ENCODE measurements at places on chromosomes 2 and 18.

DNA sequence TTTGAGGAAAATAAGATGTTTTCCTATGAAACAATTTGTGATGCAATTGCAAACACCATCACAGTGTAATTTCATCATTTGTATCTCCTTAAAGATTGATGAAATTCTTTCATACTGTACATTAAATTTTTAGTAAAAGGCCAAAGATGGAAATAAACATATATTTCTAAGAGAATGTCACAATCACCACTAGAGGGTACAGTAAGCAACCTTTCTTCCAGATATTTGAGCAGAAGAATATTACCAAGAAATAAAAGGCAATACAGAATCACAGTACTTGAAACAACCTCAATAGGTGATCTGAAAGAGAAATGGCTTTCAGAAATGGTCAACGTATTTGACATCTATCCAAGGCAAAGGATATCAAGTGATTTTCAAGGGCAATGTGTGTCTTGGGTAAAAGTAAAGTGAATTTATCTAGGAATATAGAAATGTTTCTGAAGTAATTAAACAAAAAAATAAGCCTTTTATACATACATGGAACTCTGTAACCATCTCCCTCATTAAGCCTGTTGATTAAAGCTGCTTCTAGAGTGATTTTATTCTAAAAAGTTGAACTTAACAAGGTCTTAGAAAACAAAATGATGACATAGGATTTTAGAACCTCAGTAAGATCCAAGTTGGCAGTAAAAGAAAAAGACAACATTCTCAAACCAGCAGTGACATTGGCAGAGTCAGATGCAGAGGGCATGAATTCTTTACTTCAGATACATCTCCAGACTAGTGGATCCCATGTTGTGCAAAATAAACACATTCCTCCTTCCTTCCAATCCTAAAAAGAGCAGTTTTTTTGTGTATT is 90.3 kb upstream of the SESTD1 start:
- DNase-seq: no peak

GRCh38 chr18:43236921-43237320 is 40.4 kb downstream of the SYT4 start:
- no peak for DNase-seq

- no peak for DNase-seq
Measured at GRCh38 chr2:191936882-191937405, 90.1 kb upstream of the CAVIN2 start.

DNA sequence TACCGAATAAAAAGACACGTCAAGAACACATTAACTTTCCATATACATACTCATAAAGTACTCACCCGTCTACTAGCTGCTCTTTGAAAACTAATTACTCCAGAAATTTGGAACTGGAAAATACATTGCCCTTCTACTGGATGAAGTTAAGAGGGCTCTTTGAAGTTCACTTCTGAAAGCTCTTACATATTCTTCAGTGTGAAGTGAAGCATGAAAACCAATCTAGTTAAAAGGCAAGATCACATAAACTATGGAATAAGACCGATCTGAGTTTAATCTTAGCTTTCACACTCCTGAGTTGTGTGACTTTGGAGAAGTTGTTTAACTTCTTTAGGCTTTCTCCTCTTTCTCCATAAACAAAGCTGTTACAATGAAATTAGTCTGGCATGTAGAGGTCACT is 38.5 kb downstream of the REV1 start:
- no peak for DNase-seq

- no peak for DNase-seq
Measured at GRCh38 chr18:59959073-59959472, 59.3 kb downstream of the PMAIP1 start.

- DNase-seq: peak; percentile 44
Measured at GRCh38 chr2:172095146-172095904, 7.4 kb downstream of the DLX2 start.

GRCh38 chr18:57710226-57710625 is 88.6 kb upstream of the NARS1 start:
- DNase-seq: no peak

DNA sequence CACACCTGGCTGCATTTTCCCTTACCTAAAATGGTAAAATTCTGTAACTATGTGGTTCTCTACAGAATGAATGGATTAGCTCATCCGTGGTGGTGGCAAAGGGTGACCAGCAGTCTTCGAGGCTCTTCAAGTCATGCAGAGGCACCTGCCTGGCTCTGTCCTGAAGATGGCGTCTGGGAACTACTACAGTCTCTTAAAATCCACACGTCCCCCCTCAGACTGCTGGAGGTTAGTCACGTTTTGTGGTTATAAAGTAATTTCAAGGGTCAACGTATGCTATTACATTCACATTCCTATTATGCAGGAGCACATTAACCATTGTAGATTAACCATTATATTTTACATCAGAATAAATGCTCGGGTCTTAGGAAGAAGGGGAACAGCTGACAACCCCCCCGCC is 616.7 kb downstream of the GALR1 start:
- DNase-seq: no peak

- DNase-seq: no peak
Measured at GRCh38 chr2:165889158-165889557, 64.4 kb downstream of the TTC21B start.

DNA sequence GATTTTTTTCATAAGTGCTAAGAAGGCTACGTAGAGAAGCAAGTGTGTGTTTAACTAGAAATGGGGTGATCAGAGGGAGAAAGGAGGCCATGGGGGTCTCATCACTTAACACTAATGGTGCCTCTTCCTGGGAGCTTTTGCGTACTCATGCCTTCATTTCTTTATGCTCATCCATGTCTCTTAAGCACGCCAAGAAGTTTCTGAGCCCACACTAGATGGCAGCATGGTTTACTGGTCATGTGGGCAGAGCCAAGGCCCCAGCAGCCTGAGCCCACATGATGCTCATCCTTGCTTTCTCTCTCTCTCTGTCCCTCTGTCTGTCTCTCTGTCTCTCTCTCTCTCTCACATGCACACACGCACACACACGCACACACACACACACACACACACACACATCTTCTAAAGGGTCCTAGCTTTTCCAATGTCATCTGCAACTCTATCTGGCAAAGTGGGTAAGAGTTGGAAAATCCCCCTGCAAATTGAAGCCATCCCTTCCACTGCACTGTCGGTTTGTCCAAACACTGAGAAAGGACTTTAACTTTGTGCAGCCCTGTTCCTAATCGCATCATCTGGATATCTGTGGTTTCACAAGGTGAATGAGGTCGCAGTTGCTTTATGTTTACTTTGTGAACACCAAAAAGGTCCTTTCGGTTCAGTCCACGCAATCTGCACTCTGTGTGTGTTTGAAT is 137.1 kb upstream of the CCDC68 start:
- DNase-seq: peak; percentile 67

GRCh38 chr18:78743078-78743477 is 236.5 kb upstream of the SALL3 start:
- no peak for DNase-seq

DNA sequence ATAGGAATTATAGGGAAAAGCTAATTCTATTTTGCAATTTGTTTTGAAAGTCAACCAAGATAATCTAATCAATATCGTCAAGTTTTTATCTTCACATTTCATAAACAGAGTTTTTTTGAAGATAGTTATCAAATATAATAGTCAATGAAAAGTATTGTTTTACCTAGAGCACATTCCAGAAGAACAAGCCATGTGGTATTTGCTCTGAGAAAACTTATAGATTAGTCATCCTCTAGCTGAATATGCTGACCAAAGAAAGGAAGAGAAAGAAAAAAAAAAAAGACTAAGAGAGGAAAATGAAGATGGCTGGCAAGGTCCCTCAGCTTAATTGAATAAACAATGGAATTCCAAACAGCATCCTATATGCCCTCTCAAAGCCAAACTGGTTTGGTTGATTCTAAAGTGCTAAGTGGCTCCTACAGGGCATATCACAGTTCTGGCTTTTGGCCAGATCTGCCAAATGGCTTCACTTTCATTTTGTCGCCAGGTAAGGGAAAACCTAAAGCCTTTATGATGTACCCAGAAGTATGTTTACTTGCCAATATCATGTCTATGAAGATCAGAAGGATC is 132.6 kb downstream of the VWC2L start:
- peak; percentile 2 for DNase-seq

DNA sequence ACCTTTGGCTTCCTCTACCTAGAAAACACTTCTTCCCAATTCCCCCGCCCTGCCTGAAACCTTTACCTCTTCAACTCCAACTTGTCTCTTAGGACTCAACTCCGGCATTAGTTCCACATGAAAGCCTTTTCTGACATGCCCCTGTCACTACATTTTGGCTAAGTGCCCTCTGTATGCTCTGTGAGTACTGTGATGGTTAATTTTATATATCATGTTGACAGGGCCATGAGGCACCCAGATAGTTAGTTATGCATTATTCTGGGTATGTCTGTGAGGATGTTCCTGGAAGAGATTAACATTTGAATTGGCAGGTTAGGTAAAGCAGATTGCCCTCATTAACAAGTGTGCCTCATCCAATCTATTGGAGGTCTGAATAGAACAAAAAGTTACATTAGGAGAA is 75.6 kb upstream of the NCKAP5 start:
- DNase-seq: no peak

DNA sequence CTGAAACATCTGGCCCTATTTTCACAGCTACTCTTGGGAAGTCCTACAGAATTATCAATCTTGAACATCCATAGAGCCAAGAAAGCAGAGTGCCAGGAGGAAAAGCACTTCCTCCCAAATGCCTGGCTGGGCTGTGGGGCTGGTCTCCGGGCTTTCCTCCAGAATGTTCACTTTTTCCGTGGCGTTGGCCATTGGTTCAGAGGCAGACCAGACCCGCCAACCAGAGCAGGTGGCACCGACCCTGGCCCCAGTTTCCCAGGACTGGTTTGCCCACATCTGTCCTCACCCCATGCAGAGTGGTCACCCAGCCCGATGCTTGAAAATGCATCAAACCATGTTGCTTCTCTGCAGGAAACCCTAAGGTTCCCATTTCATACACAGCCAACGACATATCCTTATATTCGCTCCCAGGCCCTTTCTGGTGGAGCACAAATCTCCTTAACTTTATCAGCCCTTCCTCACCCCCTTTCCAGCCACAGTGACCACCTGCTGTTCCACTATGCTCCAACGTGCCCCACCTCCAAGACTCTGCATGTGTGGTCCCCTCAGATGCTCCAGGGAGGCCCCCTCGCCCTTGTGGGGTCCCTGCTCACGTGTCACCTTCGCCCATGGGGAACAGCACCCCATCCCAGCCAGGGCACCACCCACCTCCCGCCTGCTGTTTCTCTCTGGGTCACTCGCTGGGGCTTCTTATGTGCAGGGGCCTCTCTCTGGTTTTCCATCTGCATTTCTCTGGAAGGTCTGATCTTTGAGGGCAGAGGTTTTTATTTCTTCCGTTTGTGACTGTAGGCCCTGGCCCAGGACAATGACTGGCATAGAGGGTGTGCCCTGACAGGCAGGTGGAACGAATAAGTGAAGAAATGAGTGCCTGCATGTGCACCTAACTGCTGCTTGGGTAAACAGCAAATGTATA is 92.9 kb downstream of the PXDN start:
- DNase-seq: no peak

- no peak for DNase-seq
Measured at GRCh38 chr2:101725515-101726192, 28.1 kb downstream of the MAP4K4 start.

GRCh38 chr2:14778015-14778414 is 145.5 kb downstream of the LRATD1 start:
- DNase-seq: peak; percentile 6

DNA sequence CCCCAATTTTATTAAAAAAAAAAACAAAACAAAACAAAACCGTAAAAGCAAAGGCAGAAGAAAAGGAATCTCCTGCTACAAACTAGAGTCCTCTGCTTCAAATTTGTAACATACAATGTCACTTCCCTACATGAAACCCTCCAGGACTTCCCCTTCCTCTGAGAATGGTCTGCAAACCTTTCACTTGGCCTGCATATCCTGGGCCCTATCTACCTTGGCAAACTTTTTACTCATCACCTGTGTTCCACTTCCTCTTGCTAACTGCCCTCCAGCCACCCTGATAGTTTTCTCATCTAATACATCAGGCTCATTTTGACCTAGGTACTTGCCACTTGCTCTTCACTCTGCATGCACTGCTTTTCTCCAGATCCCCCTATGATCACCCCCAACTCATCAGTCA is 255.5 kb downstream of the ETAA1 start:
- no peak for DNase-seq

GRCh38 chr2:164910101-164910899 is 45.0 kb downstream of the SLC38A11 start:
- DNase-seq: no peak

GRCh38 chr18:36828630-36829361 is at the start of the genes KIAA1328 and TPGS2:
TSS of gene KIAA1328 (plus strand) at chr18:36829127. CDS start at chr18:36829139, 12 bp downstream.
TSS of gene TPGS2 (minus strand) at chr18:36829002. CDS start at chr18:36828767, 235 bp downstream.
- DNase-seq: peak; percentile 69

- DNase-seq: no peak
Measured at GRCh38 chr2:100924122-100924519, 78.0 kb upstream of the RPL31 start.

DNA sequence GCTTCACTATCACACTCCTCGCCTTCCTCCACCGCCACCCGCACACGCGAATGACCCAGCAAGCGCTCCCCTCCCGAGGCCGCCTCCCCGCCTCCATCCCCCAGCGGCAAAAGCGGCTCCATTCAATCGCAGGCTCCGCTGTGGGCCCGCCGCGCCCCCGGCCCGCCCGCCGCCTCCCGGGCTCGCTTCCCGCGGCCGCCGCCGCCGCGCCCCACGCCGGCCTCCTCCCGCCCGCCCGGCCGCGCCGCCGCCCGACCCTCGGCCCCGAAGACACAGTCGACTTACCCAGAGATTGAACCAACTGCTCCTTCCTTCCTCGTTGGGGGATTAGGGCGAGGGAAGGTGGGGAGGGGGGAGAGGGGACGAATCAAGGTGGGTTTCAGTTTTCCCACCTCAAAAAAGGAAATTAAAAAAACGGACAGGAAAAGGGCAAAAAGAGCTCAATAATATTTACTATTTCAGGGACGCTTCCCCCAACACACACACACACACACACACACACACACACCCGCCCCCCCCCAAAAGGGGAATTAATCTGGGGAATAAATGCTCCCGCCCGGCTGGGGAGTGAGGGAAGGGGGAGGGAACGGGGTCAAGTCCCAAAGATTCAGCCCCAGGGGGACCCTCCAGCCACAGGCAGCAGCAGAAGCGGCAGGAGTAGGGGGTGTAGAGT is 743 bp downstream of the XPO1 start:
- no peak for DNase-seq

DNA sequence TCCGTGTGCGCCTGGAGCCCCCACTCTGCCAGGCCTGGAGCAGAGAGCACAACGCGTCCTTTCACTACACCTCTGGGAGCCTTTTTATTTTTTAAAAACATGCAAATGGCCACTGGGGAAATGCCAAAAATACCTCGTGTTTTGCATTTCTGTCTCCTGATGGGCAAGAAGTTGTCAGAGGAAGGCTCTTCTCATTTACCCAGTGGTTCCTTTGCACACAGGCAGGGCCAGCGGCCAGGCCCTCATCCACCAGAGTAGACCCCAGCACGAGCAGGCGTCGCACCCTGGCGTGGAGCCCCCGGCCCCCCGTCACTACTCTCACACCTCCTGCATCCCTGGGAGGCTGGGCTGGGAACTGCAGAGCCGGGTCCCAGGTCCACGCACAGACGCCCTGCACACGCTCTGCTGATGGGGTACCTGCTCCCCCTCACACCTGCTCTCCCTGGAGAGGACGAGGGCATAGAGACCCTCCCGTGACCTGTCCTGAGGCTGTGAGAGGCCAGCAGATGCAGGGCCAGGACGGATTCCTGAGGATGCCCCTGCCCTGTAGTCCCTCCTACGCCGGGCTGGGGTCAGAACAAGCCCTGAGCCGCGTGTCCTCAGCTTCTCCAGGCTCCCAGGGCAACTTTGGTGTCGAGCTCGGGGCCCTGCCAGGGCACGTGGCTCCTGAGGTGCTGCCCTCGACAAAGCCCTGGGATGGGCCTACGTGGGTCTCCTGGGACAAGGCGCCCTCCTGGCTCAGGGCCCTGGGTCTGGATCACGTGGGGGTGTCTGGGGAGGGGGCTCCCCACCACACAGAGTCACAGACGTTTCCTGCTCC is 65.0 kb downstream of the NFATC1 start:
- DNase-seq: no peak

All from fibroblast of the conjunctiva (primary cell).